Ecto neural progenitor cell (in vitro differentiated cells): ENCODE measurements at places on chromosomes 2 and 18.

DNA sequence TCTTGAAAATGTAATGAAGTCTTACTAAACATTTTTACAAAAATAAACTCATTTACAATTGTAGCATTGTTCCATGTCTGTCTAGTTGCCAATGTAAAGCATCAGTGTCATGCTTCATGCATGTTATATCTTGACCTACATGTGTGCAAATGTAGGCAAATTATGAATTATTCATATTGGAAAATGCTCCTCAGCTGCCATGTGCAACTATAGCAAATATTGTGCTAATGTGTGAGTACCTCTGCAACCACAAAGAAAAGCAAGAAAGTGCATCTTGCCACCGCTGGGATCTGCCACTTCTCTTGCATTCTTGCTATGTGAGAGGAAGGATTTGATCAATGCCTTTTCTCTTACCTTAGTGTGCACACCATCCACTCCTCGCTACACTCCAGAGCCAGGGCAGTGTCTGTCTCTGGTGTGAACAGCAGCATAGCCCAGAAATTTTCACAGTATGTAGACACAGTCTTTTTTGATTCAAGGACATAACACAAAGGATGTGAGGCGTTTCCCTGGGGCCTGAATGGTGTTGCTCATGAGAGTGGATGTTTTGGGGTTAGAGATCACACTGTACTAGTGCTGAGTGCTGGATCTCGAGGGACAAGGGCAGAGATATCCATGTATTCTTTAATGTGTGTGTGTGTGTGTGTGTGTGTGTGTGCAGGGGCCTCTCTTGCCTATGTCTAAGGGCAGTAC, 47.6 kb upstream of the HAAO start:
- no peak for DNase-seq

DNA sequence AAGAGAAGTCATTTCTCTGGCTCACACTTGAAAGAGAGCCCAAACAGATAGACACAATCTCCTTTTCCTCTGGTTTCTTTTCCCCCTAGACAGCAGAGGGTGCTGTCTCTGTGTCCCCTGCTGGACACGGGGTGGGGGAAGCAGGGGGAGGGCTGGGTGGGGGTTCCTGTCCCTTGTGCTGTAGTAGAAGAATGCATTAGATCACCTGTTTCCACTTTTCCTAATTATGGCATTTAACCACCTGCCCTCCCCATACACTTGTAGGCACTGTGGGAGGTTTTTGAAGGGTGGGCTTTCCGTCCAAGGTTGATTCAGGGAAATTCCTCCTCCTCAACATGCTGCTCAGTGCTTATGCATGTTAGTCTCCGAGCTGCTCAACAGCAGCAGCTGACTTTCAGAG, 206.2 kb upstream of the EPAS1 start:
- DNase-seq = no peak

DNA sequence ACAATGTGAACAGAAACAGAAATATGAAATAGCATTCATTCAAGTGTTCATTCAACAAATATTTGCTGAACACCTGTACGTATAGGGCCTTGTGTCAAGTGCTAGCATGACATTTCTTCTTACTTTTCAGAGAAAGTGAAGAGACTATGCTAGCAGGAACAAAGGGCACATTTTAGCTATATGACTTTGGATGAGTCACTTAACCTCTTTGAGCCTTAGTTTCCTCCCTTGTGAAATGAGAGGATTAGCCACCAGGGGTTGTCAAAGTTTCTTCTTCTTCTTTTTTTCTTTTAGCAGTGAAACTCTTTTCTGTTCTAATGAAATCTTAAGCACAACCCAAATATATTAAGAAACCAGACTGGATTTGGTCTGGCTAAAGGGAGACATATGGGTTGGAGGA, 53.1 kb downstream of the FIGN start:
- no peak for DNase-seq

DNA sequence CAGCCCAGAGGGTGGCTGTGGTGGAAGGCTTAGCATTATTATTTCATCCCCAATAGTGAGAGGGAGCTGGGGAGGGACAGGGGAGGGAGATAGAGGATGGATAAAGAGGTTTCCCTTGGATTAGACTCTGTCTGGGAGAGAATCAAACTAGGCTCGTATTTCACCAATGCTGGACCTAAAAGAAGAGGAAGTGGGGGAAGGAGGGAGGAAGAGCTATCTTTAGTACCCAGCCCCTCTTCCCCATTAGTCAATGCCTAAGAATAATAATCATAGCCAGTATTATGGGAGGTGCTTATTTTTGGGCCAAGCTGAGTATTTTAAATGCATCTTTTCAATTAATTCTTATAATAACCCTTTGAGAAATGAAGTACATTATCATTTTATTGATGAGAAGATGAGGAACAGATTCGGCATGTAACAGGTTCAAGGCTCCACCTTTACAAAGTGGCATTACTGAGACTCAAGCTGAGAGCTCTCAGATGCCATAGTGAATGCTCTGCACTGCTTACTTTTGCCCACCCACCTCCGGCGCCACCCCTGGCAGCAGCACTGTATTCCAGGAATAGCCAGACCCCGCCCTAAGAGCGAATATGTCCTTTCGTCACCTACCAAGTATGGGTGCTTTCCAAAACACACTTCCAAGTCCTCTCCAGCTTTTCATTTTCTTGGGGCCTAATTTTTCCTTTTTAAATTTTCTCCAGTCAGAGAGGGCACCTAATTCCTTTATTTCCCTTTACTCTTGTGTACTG, 21.0 kb downstream of the PAX8 start:
- DNase-seq = no peak

GRCh38 chr2:45192481-45192880, 183.2 kb upstream of the SIX2 start:
- DNase-seq = no peak

GRCh38 chr2:241025639-241026038, 27.2 kb downstream of the SNED1 start:
- DNase-seq = no peak

- DNase-seq = no peak
Observed at GRCh38 chr18:65761636-65762295, 11.0 kb downstream of the CDH7 start.

DNA sequence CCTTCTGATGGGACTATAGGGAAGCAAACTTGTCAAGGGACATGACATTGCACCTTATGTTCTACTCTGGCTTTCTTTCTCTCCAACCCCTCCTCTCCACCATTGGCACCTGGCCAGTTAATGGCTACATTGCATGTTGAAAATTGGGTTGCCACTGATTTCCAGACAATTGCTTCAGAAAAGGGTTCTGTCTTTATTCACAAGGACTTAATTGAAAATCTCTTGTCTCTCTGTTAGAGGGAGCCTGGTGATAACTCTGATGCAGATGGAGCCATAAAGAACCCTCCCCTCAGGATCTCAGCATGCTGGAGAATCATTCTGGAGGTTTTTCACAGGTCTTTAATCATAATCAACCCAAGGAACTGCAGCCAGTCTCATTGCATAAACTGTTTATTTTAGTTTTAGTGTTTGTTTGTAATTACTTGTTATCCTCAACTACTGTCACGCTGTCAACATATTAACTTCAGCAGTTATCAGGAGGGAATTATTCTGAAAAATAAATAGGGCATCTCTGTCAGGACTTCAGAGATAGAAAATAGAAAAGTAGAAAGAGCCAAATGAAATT, 316.8 kb downstream of the RIT2 start:
- no peak for DNase-seq

DNA sequence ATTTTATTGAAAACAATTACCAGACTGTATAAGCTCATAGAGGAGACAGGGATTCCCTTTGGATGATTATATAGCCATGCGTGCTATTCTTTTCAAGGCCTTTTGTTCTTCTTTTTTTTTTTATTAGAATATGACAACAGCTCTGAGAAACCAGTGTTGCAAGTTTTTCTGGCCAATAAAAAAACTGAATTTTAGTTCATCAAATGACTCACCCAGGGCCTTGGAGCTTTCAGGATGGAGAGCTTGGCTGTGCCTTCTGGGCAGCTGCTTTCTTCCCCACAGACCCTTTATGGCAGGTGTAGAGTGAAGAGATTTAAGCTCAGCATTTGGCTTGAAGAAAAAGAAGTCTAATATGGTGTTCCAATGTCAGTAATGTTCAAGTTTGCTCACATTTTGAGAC, 497.9 kb upstream of the FANCL start:
- no peak for DNase-seq

DNA sequence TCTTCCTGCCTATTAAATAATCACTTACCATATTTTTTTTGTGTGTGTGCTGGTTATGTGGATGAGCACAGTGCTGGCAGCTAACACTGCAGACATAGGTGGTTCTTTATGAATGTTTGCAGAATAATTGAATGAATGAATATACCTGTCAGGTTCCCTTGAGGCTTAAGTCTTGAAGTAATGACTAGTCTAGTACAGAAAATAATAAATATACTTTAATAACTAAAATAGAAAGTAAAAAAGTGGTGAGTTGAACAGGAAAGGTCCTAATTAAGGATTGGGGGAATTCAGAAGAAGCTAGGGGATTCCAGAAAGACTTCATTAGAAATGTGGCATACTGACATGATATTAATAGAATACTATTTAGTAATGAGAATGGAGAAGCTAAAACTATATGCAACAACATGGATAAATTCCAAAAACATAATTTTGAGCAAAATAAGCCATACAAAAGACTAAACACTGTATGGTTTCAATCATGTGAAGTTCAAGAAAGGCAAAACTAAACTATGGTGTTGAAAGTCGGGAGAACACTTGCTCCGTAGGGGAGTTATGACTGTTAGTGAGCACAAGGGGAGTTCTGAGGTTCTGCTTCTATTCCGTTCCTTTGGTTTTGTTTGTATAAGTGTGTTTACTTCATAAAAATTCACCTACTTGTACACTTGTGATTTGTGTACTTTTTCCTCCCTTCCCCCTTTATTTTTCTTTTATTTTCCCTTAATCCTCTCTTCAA, 464.6 kb downstream of the MTX2 start:
- DNase-seq = no peak

GRCh38 chr2:1766425-1766824, 22.1 kb upstream of the PXDN start:
- no peak for DNase-seq

DNA sequence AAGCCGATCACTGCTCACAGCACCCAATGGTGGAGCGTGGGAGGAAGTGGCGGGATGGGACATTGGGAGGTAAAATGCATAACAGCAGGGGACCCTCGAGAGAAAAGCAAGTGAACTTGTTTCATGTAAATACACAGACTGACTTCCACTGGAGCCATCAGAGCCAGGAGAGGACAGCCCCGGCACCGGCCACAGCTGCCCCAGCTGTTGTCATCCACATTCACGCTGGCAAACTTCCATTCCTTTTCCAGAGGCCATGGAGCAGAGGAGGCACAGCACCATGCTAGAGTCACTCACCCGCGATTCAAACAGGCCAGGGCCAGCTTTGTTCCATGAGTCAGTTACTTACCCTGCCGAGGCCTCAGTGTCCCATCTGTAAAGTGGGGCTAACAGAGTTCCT, 610.9 kb upstream of the SALL3 start:
- DNase-seq = no peak

GRCh38 chr2:118846442-118846952, 951 bp downstream of the EN1 start:
- DNase-seq = peak; percentile 66

- peak; percentile 58 for DNase-seq
Observed at GRCh38 chr18:31217038-31217849, 54.6 kb upstream of the DSC1 start.

GRCh38 chr2:211498551-211499205, 942.3 kb downstream of the CPS1 start:
- no peak for DNase-seq

- no peak for DNase-seq
Observed at GRCh38 chr2:71309-72035, 25.2 kb upstream of the FAM110C start.

DNA sequence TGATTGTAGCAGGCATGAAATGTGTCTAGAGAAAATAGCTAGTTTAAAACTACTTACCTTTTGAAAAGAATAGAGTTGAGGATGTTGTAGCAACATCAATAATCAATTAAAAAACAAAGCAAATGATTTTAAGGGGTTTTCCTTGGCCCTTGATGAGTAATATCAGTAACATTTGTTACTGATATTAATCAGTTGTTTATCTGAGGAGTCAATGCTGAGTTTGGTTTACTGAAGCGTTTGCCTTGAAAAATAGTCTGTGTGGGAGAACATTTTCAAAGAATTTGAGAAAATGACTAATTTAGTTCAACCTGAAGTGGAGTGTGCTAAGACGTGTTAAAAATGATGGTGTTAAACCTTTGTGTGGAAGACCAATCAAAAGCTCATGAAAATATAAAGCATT, 9.3 kb downstream of the PTH2R start:
- DNase-seq = no peak

- DNase-seq = no peak
Observed at GRCh38 chr2:129103936-129104878, 785.5 kb upstream of the HS6ST1 start.

GRCh38 chr2:102099536-102100298, 42.8 kb upstream of the IL1R1 start:
- DNase-seq = no peak

- DNase-seq = no peak
Observed at GRCh38 chr18:48947092-48947491, 3.7 kb downstream of the SMAD7 start.

GRCh38 chr2:230751062-230751461, 38.4 kb downstream of the CAB39 start:
- DNase-seq = no peak

- DNase-seq = no peak
Observed at GRCh38 chr2:43642363-43642762, 5.3 kb downstream of the PLEKHH2 start.

GRCh38 chr2:54456612-54457322, 640 bp downstream of the SPTBN1 start:
- peak; percentile 77 for DNase-seq

DNA sequence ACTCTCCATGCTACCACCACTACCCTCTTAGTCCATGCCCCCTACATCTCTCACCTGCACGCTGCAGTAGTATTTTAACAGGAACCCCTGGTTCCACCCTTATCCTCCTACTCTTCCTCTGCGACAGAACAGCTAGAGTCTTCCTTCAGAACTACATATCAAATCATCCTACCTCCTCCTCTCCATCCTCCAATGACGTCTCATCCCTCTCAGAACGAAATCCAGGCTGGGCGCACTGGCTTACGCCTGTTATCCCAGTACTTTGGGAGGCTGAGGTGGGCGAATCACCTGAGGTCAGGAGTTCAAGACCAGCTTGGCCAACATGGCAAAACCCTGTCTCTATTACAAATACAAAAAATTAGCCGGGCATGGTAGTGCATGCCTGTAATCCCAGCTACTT, 10.3 kb upstream of the KIF3C start:
- DNase-seq = no peak

DNA sequence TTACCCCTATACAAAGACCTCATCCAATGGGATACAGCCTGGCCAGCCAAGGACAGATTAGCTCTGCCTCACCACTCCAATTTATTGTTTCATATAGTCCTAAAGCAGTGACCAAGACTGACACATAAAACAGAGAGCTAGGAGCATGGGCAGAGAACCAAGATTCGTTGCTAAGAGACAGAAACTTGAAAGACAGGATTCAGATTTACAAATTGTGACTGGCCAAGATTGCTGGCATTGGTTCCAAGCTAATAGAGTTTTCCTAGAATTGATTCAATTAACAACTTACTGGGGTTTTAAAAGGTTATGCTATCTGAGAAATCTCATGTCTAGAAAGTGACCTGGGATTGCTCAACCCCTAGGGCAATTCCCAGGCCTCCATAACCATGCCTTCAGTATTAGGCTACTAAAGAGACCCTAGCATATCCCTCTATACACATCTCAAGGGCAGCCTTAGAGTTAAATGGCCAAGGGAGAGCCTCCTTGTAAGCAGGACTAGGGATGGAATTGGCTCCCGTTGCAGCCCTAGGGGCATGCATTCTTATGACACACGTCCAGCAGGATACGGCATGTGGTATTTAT, 75.6 kb downstream of the ICOS start:
- no peak for DNase-seq
